DMS53 (cell line): ENCODE measurements at places on chromosomes 2 and 18.
A peak's percentile ranks its signal among the peaks of the same experiment; 100 is the strongest.

GRCh38 chr18:323253-323622 is 55.4 kb upstream of the THOC1 start:
- peak; percentile 41 for DNase-seq

- DNase-seq = no peak
Observed at GRCh38 chr2:45963816-45964215, 312.3 kb downstream of the PRKCE start.

- no peak for DNase-seq
Observed at GRCh38 chr2:128103407-128103806, 12.4 kb downstream of the UGGT1 start.

- DNase-seq = no peak
Observed at GRCh38 chr2:30331869-30332268, 100.5 kb downstream of the LBH start.

- DNase-seq = no peak
Observed at GRCh38 chr2:177519534-177520115, 127.1 kb downstream of the AGPS start.

DNA sequence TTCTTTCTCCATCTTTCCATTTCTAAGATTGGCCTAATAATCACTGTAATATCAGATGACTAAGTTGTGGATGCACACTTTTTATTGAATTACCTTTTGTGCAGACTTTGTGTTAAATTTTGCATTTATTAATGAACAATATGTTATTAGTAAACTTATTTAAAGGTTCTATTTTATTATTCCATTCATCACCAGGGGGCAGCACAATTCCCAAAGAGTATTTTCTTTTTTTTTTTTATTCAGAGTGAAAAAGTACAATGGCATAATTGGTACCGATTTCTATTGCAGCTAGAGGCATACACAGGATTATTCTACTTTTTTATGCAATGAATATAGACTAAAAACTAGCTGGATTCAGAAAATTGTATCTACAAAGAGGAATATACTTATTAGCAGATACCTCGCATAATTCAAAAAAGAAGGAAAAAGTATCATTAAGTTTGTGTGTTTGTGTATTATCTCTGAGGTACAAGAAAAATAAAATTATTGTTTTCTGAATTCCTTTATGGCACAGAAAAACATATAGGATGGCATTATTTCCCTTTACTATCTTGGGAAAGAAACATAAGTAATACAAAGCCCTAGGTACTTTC is 390.6 kb downstream of the ERBB4 start:
- peak; percentile 52 for DNase-seq

DNA sequence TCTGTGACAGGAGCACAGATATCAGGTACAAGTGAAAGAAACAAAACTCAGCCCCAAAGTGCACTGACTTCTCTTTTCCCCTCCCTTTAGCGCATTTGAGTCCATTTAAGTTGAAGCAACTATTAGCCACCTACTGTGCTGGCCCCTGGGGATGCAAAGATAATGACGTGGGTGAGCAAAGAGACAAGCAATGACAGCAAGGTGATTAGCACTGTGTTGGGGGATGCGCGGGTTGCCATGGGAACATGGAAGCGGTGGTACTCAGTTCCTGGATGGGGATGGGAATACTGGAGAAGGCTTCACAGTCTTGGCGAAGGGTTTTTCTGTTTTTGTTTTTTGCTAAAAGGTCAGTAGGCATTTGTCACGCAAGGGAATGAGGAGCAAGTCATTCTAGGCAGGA is 205.8 kb downstream of the LDLRAD4 start:
- no peak for DNase-seq

GRCh38 chr2:43041661-43042360 is 184.6 kb downstream of the ZFP36L2 start:
- DNase-seq = no peak

GRCh38 chr2:22326250-22326649 is 1058.7 kb upstream of the KLHL29 start:
- no peak for DNase-seq

DNA sequence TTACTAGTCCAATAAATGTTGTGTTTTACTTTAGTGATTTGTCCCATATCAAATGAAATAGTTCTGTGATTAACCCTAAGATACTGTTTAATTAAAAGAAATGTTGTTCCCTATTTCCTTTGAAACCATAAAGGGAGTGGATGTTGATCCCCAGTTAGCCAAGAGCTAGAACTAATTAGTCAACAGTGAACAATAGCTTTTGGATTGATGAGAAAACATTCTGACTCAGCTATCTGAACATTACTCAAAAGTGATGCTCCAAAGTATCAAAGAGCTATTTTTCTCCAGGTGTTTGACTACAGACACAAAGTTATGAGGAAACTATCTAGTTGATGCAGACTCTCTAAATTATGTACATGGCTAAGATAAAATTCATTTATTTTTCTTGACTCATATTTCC is 7.3 kb upstream of the FEZ2 start:
- no peak for DNase-seq

- no peak for DNase-seq
Observed at GRCh38 chr2:156563994-156564753, 128.0 kb downstream of the GPD2 start.

DNA sequence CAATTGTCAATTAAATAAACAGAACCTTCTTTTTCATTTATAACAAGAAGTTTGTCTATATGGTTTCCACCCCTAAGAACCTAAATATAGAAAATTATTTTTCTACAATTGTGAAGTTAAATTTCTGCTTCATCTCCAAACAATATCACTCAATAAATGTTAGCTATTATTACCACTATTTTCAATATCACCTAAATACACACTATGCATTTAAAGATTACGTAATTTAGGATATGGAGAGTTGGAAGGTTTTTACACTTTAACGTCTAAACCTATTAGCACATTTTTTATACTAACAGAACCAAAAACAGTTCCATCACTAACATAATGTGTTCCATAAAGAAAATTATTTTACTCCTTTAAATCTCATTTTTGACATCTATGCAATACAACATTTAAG is 48.0 kb downstream of the ROCK2 start:
- DNase-seq = no peak

- DNase-seq = peak; percentile 8
Observed at GRCh38 chr2:31033032-31033431, 105.2 kb downstream of the GALNT14 start.

GRCh38 chr2:122670897-122671296 is 915.4 kb downstream of the TSN start:
- DNase-seq = no peak

DNA sequence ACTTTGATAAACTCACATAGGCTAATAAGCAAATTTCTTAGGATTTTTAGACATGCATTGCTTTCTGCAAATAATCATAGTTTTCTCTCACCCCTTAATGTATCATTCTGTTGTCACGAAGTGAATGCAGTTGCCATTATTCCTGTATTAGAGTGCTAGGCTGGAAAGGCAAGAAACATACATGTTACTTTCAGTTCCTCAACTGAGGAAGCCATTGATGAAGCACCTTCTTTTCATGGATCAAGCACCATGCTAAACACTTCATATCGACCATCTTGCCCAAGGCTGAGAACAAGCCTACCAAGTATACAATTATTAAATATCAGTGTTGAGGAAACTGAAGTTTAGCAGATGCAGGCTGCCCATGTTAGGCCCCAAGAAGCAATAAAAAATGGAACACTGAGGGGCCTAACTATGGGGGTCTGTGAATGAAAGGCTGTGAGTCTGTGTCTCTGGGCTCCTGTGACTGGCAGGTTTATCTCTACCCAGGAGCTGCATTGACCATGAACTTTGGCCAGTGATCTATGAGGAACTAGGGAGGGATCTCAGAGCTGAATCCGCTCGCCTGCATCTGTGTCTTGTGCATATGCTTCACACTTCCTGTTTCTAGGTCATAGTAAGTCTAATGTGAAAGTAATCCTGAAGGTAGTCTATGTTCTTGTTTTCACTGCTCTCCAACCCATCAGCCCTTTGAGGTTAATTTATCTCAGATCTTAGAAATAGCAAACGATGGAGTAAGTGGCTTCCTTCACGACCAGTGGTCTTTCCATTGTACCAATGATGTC is 16.0 kb upstream of the TSPYL6 start:
- no peak for DNase-seq

GRCh38 chr2:27802547-27802946 is 31.0 kb downstream of the MRPL33 start:
- DNase-seq = no peak

GRCh38 chr18:6482198-6482977 is 67.7 kb upstream of the L3MBTL4 start:
- DNase-seq = peak; percentile 70

GRCh38 chr2:23574919-23575654 is 190.1 kb downstream of the KLHL29 start:
- DNase-seq = no peak

- peak; percentile 92 for DNase-seq
Observed at GRCh38 chr2:240579771-240580614, 6.5 kb upstream of the CAPN10 start.

- DNase-seq = no peak
Observed at GRCh38 chr2:151984424-151985083, 114.3 kb downstream of the CACNB4 start.

DNA sequence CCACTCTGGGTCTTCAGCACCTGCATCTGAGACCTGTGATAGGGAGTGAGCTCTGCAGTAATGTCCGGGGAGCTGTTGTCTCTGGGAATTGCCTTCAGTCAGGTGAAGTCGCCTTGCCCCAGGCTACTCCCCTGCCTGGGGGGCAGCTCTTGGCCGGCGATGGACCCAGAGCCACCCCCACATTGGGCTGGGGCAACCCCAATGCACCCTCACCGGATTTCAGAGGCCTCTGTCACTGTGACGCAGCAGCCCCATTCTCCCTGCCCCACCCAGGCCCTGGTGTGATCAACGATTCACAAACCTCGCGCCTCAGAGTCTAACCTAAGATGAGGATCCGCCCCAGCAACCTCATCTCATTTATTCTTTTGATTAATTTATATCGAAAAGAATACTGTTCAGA is 303.6 kb downstream of the NDUFA10 start:
- no peak for DNase-seq

DNA sequence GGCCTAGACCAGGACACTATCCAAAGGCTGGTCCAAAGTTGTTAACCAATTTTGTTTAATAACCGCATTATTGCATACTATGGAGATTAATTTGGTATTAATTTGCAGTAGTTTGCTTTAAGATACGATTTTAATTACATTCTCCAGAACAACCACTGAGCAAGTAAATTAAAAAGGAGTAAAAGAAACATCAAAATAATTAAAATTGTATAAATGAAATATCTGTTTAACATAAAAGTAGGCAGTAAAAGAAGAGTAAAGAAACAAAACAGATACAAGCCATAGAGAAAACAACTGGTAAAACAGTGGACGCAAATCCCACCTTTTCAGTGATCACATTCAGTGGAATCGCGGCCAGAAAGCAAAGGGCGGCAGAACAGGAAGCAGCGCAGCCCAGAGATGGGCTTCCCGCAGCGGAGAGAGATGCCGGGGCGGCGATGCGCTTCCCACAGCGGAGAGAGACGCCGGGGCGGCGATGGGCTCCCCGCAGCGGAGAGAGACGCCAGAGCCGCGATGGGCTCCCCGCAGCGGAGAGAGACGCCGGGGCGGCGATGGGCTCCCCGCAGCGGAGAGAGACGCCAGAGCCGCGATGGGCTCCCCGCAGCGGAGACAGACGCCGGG is 176.8 kb downstream of the RTP5 start:
- no peak for DNase-seq

- no peak for DNase-seq
Observed at GRCh38 chr18:36724591-36725001, 104.2 kb downstream of the TPGS2 start.

- DNase-seq = peak; percentile 38
Observed at GRCh38 chr2:179263015-179263414, 1.6 kb downstream of the SESTD1 start.

GRCh38 chr2:62297624-62298010 is 101.7 kb downstream of the B3GNT2 start:
- DNase-seq = peak; percentile 43

- no peak for DNase-seq
Observed at GRCh38 chr18:69817335-69817940, 130.2 kb downstream of the CD226 start.

GRCh38 chr18:62499263-62499650 is 23.6 kb upstream of the ZCCHC2 start:
- DNase-seq = no peak

DNA sequence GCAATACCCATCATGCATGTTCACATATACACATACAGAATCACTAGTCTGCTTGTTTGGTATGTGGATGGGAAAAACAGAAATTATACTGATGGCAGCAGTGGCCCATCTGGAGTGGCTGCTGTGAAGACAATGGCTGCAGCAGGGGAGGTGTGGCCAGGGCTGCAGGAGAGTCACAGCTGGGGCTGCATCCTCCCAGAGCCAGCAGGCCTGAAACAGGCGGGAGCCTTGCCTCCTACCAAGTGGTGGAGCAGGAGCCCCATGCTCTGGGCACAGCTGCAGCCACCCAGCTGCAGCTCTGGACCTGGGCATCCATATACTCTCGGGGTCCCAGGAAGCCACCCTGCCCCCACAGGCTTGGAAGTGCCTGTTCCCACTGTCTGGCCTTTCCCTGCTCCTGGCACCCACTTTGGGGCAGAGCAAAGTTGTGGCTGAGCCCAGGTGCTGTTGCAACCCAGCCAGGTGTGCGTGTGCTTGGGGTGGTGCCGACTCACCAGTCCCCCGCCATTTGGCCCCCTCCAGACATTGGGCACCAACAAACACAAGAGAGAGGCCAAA is 136.6 kb downstream of the SPAG16 start:
- DNase-seq = no peak

GRCh38 chr2:201789395-201789794 is 8.7 kb upstream of the ALS2 start:
- no peak for DNase-seq

DNA sequence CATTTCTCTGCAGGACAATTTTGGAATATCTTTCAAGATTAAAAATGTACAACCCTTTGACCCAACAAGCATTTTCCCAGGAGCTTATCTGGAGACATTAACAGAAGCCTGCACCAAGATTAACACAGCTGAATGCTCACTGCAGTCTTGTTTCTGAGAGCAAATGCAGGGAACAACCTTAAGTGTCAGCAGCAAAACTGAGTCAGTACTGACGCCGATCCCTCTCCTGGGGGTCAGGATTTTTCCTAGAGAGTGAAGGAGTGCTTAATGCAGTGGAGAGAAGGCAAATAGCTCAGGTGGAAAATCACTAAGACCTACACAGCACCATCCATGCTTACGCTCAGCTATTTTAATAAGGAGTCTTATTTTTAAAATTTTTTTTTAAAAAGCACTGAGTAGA is 42.8 kb upstream of the SGPP2 start:
- DNase-seq = no peak

DNA sequence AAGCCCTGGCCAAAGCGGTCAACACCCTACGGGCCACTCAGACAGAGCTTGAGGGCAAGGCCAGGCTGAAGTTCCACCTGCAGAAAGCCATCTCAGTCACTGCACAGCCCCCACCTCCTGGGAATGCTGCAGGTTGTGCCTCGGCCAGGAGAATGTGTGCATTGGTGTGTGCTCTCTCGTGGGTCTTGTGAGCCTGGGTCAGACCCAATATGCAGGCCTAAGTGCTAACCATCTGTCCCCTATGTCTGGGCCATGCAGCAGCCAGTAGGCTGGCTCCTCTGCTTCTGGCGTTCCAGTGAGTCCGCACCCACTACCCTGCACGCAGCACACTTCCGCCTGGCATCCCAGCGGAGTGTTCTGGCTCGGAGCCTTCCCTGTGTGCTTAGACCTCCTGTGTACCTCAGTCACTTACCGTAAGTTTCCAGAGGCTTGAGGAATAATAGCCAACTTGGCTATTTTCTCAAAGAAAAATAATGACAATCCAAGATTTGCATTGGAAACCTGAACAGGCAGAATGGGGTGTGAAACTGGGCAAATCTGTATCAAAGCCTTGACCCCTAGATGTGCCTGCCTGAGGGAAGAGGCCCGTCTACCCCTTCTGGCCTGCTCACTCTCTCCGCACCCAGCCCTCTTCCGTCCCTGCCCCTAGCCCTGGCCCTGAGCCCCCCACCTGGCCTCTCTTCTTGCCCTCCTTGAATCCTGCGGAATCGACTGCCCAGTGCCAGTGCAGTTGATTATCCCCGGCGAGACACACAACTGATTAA is 7.2 kb downstream of the SIX3 start:
- no peak for DNase-seq
